ENCODE measurements at places on chromosomes 3 and 15.

DNA sequence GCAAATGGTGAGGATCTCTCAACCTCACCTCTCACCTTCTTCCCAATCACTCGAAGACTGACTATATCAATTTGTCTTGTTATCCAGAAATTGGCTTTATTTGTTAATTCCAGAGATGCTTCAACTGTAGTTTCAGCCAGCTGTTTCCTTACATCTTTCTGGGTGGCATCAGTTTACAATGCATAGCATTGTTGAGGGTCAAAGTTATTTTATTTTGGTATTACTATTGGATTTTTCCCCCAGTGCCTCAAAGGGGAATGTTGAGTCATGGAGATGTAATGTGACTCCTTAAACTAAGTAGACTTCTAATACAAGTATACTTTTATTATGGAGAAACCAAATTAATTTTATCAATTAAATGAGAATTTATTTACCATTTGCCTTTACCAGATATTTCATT, 351.6 kb downstream of the TIGIT start:
- no peak for DNase-seq

DNA sequence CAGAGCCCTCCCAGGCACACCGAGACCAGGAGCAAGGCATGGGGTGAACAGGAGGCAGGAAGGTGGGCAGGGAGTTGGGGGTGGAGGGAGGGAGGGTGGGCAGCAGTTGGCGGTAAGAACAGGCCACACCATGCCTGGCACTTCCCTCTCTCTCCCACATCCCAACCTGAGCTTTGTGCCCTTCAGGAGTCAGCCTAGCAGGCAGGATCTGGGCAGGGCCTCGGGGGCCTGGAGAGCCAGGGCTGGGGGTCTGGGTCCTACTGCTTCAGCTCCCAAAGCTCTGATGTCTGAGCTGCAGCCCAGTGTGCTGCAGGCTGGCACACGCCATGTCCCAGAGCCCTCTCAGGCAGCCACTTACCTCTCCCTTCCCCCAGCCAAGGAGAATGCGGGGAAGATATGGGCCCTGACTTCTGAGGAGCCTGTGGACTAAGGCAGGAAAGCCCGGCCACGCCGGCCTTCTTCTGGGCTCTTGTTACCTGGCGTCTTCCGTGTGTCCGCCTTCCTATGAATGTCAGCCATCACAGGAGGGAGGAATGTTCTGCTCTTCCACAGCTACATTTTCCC, 2.9 kb upstream of the MYL3 start:
- DNase-seq: no peak

DNA sequence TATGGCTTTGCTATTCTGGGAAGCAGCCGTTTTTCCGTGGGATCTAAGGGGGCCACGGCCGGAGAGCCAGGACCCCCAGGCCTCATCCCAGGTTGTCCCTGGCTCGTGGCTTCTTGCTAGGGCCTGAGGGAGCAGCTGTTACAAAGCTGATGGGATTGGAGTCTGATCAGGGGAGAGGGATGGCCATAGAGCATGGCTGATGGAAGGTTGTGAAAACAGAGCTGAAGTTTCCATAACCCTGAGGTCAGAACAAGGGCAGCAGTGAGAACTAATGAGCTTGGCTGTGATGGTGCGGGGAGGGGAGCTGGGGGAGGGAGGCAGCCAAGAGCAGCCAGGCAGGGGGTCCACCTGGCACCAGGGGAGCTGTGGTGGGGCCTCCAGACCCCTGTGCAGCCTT, 63.0 kb downstream of the LINGO1 start:
- DNase-seq: no peak

- DNase-seq: no peak
These were observed 17.0 kb upstream of the SENP7 start for GRCh38 chr3:101529816-101530685.

GRCh38 chr3:66989860-66990696, 8.0 kb upstream of the KBTBD8 start:
- DNase-seq: no peak

DNA sequence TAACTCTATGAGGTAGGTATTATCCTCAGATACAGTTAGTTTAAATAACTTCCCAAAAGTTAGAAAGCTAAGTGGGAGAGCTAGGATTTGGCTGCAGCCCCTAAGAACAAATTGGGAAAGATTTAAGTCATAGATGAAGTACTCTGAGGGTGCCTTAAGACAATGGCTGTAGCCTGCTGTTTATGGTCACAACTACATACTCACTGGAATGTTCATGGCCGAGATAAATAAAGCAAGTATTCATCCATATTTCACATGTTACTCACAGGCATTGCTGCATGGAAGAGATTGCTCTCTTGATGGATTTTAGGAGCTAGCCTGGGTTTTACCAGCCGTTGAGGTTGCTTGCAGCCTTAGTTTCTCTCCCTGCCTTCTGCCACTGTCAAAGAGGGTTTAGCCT, 145.0 kb downstream of the CMSS1 start:
- no peak for DNase-seq

DNA sequence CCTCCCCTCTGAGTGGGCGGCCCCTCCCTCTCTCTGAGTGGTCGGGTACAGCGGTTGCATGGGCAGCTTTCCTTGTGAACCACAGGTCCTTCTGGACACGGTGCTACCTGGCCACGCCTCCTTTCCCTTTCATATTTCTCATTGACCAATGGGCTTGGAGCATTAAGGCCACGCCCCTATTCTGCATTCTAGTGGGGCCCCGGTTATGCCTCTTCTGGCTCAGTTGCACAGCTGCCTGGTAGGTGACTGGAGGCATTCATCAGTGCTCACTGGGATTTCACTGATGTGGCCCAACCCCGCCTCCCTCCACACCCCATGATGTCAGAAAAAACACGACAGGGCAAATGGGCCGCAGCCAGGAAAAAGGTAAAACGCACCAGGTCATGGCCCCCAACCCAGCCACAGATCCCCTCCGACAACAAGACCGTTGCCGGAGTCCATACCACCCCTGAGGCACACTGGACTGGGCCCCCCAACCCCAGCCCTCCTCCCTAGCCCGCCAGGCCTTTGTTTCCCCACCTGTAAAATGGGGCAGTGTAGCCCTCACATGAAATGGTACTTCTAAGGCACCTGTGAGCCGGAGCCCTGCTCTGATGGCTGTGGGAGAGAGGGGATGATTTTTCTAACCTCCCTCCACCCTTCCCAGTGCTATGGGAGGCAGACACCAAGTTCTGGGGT, 26.3 kb downstream of the NGRN start:
- DNase-seq: peak; percentile 45

DNA sequence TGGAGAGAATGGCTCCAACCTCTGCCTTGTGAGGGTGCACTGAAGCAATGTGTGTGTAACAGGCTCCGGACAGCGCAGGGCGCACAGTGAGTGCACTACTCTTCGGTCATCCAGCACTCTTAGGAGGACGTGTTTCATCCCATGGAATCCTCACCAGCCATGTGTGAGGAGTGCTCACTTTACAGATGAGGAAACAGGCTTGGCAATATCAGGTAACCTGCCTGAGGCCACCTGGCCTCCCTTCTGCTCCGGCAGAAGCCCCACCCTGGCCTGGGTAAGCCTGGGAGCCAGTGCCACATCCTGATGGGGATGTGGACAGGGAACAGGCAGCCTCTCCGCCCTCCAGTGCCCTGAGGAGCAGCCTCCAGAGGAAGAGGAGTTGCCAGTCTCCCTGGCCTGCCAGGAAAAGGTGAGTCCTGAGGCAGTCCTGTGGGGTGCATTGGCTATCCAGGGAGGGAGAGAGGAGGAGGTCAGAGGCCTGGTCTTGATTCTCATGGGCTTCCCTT, 39.4 kb upstream of the LIMD1 start:
- DNase-seq: no peak

- DNase-seq: no peak
These were observed 3.8 kb downstream of the MPI start for GRCh38 chr15:74893627-74894026.

DNA sequence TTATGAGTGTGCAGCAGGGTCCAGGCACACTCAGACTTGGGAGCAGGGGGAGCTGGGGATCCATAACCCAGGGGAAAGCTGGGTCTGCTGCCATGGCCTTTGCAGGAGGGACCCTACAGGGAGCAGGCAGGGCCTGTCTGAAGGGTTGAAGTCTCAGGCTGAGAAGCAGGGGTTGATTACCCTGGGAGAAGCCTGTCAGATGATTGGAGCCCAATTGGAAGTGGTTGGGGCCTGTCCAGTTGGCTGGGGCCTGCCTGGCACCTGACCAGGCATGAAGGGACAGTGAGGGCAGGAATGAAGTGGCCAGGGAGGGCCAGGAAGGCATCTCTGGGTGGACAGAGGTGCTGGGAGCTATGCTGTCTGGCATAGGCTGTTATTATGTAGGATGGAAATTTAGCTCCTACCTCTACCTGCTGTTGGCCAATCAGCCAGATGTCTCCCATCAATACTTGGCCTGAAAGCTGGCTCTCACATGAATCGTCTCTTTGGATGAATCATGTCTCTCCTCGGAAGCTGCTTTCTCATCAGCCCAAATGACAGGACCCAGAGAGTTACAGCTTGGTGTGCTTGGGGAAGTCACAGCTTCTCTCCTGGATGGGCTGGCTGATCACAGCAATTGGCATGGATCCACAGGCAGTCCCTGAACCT, 27.4 kb upstream of the SLCO2A1 start:
- no peak for DNase-seq

GRCh38 chr15:100189849-100190248, 151.9 kb downstream of the ADAMTS17 start:
- DNase-seq: no peak

Data from stimulated activated CD8-positive, alpha-beta memory T cell treated with anti-CD3 and anti-CD28 coated beads, Interleukin-4, amount 100 ng/mL, for 48 hours (primary cell).